Globus pallidus (tissue), 1 donor: ENCODE measurements at places on chromosomes 3 and 15.

- no peak for DNase-seq
These were observed 118.0 kb downstream of the GSK3B start for GRCh38 chr3:119976214-119976613.

DNA sequence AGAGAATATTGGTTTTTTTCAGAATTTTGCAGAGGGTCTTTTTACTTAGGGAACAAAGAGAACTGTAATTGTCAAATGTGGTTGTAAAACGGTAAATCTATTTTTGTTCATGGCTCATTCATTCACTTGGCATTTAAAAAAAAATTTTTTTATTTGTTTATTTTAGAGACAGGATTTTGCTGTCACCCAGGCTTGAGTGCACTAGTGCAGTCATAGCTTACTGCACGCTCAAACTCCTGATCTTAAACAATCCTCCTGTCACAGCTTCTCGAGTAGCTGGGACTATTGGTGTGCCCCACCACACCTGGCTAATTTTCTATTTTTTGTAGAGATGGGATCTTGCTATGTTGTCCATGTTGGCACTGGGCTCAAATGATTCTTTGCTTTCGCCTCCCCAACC, 301.8 kb downstream of the LPP start:
- no peak for DNase-seq

- DNase-seq: no peak
These were observed 135.5 kb upstream of the KCNH8 start for GRCh38 chr3:19012846-19013245.

DNA sequence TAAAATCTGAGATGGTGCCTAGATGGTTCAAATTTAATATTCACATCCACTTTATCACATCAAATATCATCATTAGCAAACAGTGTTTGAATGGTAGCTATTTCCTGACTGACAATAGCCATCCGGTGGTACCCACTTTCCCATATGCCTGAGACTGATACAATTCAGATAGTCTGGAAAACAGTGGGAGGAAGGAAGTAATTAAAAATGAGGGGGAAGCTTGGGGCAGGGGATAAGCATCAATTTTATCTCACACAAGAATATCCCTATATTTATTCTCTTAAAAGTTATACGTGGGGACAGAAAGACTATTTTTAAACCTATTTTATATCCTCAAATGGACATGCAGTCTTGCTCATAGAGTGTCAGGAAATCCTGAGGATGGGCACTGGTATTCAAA, 122.5 kb upstream of the GAP43 start:
- no peak for DNase-seq

GRCh38 chr3:7607676-7608075, 746.8 kb downstream of the GRM7 start:
- no peak for DNase-seq

DNA sequence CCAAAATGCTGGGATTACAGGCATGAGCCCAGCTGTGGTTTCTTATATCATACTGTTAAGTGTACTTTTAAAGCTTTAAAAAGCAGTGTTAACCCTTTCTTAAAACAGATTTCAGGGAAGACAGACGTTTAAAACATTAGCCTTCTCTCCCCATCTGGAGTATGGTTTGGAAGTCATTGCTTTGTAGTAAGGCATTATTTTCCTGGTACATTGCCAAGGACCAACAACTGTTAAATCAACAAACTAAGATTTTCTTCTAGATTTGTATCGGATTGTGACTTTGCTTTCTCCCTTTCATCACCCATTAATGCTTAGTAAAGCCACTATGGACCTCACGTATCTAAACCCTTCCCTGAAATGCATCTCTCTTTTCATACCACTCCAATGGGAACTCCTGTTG, 50.5 kb downstream of the UBE2E1 start:
- no peak for DNase-seq

- DNase-seq: no peak
These were observed 11.8 kb upstream of the SLC2A2 start for GRCh38 chr3:171038342-171038741.

GRCh38 chr3:71907996-71908395, 123.0 kb upstream of the PROK2 start:
- DNase-seq: peak; percentile 24

DNA sequence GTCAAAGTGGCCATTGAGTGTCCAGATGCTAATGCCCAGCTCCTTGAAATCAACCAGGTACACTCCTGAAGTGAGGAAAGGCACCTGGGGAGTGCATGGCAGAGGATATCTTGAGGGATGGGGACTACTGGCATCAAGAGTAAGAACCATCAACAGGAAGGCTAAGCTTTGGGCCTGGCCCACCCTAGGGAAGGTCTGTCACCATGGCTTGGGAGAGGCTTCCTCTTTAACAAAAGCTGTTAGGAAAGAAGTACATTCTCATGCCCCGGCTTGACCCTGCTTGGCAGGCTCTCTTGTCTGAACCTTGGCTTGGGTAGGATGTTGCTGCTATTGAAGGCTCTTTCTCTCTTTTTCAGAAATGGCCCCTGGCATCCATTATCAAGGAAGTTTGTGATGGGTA, 43.7 kb upstream of the TUBGCP5 start:
- DNase-seq: no peak

DNA sequence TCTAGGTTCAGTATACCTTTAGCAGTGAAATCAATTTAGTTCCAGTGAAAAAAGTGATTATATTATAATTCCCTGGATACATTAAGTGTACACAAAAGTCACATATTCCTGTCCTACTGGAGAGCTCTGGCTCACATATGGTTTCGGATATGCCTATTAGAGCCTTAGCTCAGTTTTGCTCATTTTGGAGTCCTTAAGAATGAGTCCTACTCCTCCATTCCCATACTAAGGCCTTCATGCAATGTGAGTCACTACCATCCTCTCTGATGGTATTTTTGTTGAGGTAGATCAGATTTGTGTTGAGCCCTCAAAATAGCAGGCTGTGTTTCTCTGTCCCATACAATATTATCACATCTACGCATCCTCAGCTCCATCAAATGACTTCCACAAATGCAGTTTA, 294.2 kb upstream of the COL8A1 start:
- DNase-seq: no peak

GRCh38 chr3:141104151-141104821, 53.1 kb downstream of the SPSB4 start:
- DNase-seq: no peak
